Activated CD8-positive, alpha-beta T cell treated with anti-CD3 and anti-CD28 coated beads for 36 hours (primary cell): ENCODE measurements at places on chromosomes 4 and X. TPM values are rescaled to one million over a fixed set of nuclear protein-coding genes. Genes with fewer than 3 reads are reported as not detected.

The ITGB1BP2 gene
- total RNA-seq: 6.7 TPM

The NPY1R gene
- not detected for total RNA-seq

The HTN1 gene
- not detected for total RNA-seq

The TCP11X2 gene
- not detected for total RNA-seq

The ZMAT1 gene
- total RNA-seq: 3.3 TPM

- H3K27me3 ChIP-seq: no peaks in the 10 kb centered on the region
- peaks cover 4% of the 10 kb centered on the region for H3K4me1 ChIP-seq
- DNase-seq: no peak
- no peaks in the 10 kb centered on the region for H3K36me3 ChIP-seq
- H3K4me3 ChIP-seq: no peak overlapping the region
- H3K27ac ChIP-seq: no peak overlapping the region
Observed at GRCh38 chr4:10620935-10621488, 63.6 kb downstream of the CLNK start.

DNA sequence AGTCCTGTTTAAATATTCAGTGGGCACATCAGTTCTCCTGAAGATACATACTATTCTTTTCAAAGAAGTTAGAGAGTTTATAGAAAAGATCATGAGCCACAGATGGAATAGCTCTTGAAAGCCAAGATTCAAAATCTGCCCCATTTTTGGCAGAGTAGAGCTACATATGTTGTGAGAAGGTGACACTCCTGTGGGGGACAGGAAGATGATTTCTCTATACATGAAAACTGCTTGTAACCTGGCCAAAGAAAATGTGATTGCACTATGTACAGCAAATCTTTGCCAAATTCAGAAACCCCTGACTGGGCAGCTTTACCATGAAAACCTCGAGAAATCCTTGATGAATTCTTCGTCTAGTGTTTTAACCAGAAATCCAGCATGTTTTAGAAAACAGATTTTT, 44.9 kb downstream of the GPM6A start:
- H3K4me1 ChIP-seq: no peaks in the 10 kb centered on the region
- no peaks in the 10 kb centered on the region for H3K27me3 ChIP-seq
- no peak overlapping the region for H3K27ac ChIP-seq
- no peak for DNase-seq

- no peak overlapping the region for H3K27ac ChIP-seq
- peaks cover 25% of the 10 kb centered on the region for H3K4me1 ChIP-seq
- no peaks in the 10 kb centered on the region for H3K36me3 ChIP-seq
- DNase-seq: no peak
- H3K4me3 ChIP-seq: no peak overlapping the region
Observed at GRCh38 chr4:7750523-7750922, 189.1 kb downstream of the AFAP1 start.

- H3K4me3 ChIP-seq: no peak overlapping the region
- H3K36me3 ChIP-seq: peaks cover 5% of the 10 kb centered on the region
- H3K27ac ChIP-seq: no peak overlapping the region
- H3K4me1 ChIP-seq: peaks cover 28% of the 10 kb centered on the region
- DNase-seq: no peak
Observed at GRCh38 chr4:113781439-113782040, 20.0 kb upstream of the CAMK2D start.

GRCh38 chr4:185502386-185502785, 30.9 kb upstream of the CCDC110 start:
- no peak overlapping the region for H3K4me3 ChIP-seq
- peaks cover 26% of the 10 kb centered on the region for H3K27me3 ChIP-seq
- no peaks in the 10 kb centered on the region for H3K36me3 ChIP-seq
- DNase-seq: no peak
- no peak overlapping the region for H3K27ac ChIP-seq

DNA sequence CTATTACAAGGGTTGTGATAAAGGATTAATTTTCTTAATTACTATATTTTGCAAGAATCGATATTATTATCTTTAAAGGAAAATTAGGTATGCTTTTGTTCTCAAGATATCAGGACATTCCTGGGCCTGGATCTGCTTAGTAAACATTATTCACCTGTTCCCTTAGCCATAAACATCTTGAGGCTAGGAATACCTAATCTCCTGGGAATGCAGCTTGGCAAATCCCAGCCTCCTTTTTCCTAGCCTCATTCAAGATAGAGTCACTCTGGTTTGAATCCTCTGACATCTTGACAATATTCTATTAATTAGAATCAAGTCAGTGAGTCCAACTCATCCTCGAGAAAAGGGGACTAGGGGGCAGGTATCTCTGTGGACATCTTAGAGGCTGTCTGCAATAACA, 327.1 kb downstream of the STIM2 start:
- no peak overlapping the region for H3K4me3 ChIP-seq
- no peak overlapping the region for H3K27ac ChIP-seq
- no peaks in the 10 kb centered on the region for H3K4me1 ChIP-seq
- no peak for DNase-seq
- no peaks in the 10 kb centered on the region for H3K27me3 ChIP-seq
- no peaks in the 10 kb centered on the region for H3K36me3 ChIP-seq

DNA sequence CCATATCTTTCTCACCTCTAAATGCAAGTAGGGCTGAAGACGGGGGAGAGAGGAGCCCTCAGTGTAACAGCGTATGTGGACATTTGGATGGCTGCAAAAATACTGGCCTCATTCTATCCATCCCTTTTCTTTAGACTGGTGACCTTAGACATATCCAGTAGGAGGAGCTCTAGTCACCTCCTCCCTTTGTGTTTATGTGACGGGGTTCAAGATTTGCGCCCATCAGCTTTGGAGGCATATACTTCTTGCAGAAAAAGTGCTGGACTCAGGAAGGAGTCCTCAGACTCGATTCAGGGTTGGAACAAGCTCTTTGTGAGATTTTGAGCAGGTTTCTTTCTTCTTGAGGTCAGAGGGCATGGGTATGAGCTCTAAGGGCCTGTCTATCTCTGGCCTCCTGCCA, 86.2 kb downstream of the MAMLD1 start:
- no peaks in the 10 kb centered on the region for H3K27me3 ChIP-seq
- H3K4me3 ChIP-seq: no peak overlapping the region
- H3K4me1 ChIP-seq: peaks cover 5% of the 10 kb centered on the region
- no peak for DNase-seq
- H3K27ac ChIP-seq: no peak overlapping the region

- H3K4me1 ChIP-seq: no peaks in the 10 kb centered on the region
- H3K36me3 ChIP-seq: no peaks in the 10 kb centered on the region
- no peak overlapping the region for H3K4me3 ChIP-seq
- H3K27ac ChIP-seq: no peak overlapping the region
Observed at GRCh38 chr4:24793219-24794005, 2.0 kb upstream of the SOD3 start.

DNA sequence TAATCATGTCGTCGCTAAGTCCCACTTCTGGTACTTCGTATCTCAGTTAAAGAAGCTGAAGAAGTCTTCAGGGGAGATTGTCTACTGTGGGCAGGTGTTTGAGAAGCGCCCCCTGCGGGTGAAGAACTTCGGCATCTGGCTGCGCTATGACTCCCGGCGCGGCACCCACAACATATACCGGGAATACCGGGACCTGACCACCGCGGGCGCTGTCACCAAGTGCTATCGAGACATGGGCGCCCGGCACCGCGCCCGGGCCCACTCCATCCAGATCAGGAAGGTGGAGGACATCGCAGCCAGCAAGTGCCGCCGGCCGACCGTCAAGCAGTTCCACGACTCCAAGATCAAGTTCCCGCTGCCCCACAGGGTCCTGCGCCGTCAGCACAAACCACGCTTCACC, 11.3 kb downstream of the PNCK start:
- no peaks in the 10 kb centered on the region for H3K36me3 ChIP-seq
- peak overlapping the region; percentile 47 for H3K4me3 ChIP-seq

DNA sequence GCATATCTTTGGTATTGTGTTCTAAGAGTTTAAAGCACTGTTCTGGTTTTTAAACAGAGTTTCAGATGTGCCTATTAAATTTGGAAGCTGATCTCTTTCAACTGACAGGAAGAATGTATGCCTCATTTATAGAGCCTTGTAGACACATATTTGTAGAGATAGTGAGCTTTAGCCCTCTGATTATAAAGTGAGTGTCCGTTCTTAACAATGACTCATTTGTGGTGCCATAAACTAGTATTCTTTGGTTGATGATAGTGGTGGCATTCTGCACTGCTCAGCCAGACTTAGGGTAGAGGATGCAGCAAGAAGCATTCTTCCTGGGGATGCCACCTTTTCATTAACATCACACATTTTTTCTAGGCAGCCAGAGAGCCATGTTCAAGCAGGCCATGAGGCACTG, 121.7 kb downstream of the TLL1 start:
- H3K4me1 ChIP-seq: no peaks in the 10 kb centered on the region
- no peaks in the 10 kb centered on the region for H3K27me3 ChIP-seq
- no peaks in the 10 kb centered on the region for H3K36me3 ChIP-seq
- no peak overlapping the region for H3K4me3 ChIP-seq
- DNase-seq: no peak

- no peak for DNase-seq
- H3K36me3 ChIP-seq: no peaks in the 10 kb centered on the region
- H3K27ac ChIP-seq: no peak overlapping the region
- no peaks in the 10 kb centered on the region for H3K27me3 ChIP-seq
- peaks cover 2% of the 10 kb centered on the region for H3K4me1 ChIP-seq
Observed at GRCh38 chr4:172751550-172751949, 417.1 kb upstream of the GALNT7 start.

DNA sequence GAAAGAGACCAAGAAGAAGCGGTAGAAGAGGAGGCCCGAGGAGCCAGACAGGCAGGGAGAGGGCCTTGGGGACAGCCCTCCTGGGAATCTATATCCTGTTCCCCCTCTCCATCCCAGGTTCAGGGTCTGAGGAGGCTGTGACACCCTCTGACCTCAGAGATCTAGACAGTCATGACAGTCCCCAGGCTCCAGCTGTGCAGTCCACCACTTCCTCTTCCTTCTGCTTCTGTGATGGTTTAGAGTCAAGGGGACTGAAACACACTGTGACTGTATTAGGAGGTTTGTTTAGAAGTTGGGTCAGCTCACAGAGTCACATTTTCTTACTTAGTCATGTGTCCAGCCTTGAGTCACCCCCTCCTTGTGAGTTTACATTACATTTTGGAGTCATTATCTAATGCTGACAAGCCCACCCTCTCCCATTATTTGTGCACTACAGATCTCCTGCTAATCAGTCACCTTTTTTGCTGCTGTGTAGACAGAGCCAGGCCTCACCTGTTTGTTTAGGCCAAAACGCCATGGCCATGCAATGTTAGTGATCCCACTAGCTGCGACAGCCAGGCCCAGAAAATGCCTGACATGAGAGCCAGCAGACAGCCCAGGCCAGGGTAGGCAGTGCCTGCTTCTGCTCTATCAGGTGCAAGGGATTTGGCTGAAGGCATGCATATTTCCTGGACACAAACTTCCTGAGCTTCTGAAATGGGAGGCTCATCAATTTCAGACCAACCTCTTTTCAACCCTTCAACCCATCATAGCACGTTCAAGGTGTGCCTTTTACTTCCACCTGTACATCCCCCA, 26.0 kb downstream of the MANBA start:
- DNase-seq: peak; percentile 41
- H3K36me3 ChIP-seq: peaks cover 40% of the 10 kb centered on the region
- H3K27ac ChIP-seq: peak overlapping the region; percentile 40
- peaks cover 34% of the 10 kb centered on the region for H3K4me1 ChIP-seq
- no peaks in the 10 kb centered on the region for H3K27me3 ChIP-seq
- no peak overlapping the region for H3K4me3 ChIP-seq

DNA sequence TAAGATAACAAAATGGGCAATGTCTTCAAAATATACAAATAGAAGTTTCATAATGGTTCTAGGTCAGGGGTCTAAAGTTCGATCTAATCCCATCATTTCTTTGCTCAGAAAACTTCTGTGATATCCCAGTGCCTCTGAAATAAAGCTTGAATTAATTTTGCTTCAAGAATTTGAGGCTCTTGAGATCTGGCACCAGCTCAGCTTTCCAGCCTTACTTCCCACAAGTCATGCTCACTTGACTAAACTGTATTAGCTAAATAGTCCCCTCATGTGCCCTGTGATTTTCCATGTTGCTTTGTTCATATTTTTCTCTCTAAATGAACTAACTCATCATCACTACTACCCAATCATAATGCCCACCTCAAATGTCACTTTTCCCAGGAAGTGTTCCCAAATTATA, 50.8 kb upstream of the MBNL3 start:
- H3K27ac ChIP-seq: no peak overlapping the region
- H3K36me3 ChIP-seq: no peaks in the 10 kb centered on the region
- no peak for DNase-seq

- peak overlapping the region; percentile 95 for H3K27ac ChIP-seq
- H3K4me3 ChIP-seq: peak overlapping the region; percentile 24
- H3K27me3 ChIP-seq: no peaks in the 10 kb centered on the region
- H3K36me3 ChIP-seq: no peaks in the 10 kb centered on the region
- H3K4me1 ChIP-seq: peaks cover 50% of the 10 kb centered on the region
Observed at GRCh38 chr4:2786794-2787229, 6.1 kb upstream of the SH3BP2 start.
